Fibroblast of skin of back (primary cell): ENCODE measurements at places on chromosomes 2 and 18.

DNA sequence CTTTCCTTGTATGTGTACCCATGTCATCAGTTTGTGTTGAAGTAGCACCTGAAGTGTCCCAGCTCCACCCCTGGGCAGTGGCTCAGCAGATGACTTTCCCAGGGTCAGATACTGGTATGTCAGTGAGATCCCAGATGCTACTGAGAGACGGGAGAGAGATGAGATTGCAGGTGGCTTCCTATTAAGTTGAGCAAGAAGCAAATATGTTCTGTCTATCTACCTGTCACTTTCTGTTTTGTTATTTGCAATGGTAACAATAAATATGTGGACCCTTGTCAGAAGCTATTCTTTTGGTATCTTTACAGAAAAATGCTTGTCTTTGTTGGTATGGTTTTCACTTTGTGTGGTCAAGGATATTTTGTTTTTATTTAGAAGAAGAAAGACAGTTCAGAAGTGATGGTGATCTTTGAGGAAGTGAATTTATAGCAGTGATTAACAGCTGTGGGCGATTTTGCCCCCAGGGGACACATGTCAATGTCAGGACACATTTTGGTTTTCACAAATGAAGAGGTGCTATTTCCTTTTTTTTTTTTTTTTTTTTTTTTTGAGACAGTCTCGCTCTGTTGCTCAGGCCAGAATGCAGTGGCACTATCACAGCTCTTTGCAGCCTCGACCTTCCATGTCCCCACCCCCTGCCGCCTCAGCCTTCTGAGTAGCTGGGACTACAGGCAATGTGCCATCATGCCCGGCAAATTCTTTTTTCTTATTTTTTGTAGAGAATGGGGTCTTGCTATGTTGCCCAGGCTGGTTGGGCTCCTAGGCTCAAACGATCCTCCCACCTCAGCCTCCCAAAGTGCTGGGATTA lies 21.4 kb downstream of the MGAT5 start:
- DNase-seq = no peak

DNA sequence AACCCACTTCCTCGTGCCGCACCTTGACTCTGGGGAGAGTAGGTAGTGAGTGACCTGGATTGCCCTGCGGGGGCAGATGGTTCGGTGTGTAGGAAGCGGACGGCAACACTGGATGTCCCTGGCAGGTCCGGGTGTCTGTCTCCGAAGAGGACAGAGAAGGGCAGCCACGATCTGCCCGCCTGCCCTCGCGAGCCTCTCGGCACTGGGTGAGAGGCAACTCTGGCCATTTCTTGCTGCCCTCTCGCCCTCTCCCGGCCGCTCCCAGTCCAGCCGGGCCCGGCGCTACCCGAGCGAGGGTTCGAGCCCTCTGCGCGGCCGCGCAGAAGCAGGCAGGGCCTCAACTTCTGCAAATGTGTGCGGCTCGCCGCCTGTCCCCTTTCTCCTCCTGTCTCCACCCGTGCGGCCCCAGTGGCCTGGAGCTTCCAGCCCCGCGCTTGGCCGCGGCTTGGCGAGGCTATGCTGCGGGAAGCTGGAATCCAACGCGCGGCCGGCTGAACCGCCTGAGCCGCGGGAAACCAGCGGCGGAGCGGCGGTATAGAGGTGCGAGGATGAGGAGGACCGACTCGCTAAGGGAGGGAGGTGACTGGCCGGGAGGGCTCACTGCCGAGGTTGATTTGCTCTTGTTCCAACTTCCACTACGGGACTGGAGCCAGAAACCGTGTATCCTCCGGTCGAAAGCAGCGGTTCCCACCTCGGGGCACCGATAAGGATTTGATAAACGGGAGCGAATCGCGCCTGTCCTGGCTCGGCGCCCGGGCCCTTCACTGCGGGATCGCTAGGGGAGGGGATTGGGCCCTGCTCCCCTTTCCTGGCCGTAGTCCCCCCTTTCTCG lies 1.5 kb downstream of the EPAS1 start:
- peak; percentile 25 for DNase-seq

- DNase-seq = no peak
These were observed 225.1 kb downstream of the SH3RF3 start for GRCh38 chr2:109353806-109354745.

GRCh38 chr2:233115741-233116140 lies 55.6 kb downstream of the INPP5D start:
- DNase-seq = no peak

DNA sequence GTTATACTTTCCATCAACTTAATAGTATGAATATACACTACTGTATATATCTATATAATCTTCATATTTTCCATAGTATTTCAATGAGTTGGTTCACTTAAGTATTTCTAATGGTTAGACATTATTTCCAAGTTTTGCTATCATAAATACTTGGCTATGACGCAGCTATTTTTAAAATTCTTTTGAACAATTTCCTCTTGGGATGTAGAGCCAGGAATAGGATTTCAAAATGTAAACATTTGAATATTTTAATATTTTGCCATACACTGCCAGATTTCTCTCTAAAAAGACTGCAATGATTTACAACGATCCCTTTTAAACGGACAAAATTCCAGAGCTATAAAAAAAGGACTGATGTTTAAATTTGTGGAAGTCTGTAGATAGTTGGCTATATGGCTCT lies 95.6 kb downstream of the NUP35 start:
- DNase-seq = peak; percentile 17

DNA sequence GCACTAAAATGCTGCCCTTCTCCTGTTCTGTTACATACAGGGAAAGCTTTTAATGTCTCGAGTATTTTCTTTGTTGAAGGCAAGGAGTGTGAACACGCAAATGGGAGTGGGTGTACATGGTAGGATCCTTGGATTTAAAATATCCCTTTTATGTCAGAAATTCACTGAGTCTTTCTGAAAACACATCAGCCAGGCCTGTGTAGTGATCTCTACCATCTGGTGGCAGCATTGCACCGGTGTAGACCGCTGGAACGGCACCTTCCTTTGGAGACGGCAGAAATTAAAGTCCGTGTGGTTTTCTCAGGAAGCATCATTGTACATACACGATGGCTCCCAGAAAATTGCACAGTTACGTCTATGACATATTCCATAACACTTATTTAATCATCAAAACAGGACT lies 515.8 kb downstream of the GALR1 start:
- DNase-seq = no peak

- peak; percentile 9 for DNase-seq
These were observed 356.9 kb upstream of the SMIM21 start for GRCh38 chr18:75784390-75784789.

GRCh38 chr2:2877427-2877826 lies 500.2 kb downstream of the EIPR1 start:
- DNase-seq = no peak

DNA sequence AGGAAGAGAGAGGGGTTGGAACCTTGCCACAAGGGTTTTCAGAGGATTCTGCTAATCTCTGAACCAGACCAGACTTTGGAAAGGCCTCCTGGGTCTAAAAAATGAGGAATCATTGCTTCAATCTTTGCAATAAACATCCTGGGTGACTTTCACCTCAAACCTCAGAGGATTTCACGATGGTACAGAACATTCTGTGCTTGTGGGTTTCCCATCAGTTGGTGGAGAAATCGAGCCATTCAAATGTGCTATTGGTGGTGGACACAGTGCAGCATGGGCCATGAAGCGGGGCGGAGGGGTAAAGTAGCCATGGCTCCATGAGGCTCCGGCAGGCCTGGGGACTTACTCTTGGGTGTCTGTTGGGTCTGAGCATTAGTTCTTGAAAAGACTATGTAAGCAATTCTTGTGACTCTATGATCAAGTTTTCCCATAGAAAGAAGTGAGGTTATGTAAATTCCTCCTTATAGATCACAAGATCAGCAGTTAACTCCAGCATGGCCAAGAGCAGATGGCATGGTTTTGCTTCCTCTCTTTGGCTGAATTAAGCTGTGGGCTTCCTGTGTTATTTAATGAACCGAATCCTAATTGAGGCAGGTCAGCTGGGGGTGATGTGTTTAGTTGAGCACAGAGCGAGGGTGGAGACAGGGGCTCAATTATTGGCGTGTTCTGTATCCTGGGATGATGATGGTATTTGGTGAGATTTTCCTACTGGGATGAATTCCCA lies 1.9 kb upstream of the IL1R2 start:
- DNase-seq = no peak

DNA sequence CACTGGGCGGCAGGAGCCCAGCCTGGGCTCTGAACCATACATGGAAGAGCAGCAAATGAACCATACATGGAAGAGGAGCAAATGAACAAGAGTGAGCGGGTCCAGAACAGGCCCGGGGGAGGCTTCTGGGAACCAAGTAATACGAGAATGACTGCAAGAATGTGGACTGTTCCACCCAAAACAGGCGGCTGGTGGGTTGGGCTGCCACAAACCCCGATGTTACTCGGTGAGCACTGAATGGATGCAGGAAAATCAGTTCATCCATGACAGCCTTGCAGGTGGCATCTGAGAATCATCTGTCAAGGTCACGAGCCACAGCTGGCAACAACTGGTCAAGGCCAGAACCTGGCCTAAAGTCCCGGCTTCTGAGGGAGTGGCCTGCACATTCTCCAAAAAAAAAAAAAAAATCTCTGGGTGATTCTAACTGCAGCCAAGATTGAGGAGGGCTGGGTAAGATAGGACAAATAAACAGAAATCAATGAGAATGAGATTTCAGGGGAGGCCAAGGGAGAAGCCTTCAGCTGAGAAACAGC lies 106.1 kb downstream of the ZNF516 start:
- DNase-seq = no peak

- no peak for DNase-seq
These were observed 511.7 kb upstream of the CNTNAP5 start for GRCh38 chr2:123513351-123513750.

DNA sequence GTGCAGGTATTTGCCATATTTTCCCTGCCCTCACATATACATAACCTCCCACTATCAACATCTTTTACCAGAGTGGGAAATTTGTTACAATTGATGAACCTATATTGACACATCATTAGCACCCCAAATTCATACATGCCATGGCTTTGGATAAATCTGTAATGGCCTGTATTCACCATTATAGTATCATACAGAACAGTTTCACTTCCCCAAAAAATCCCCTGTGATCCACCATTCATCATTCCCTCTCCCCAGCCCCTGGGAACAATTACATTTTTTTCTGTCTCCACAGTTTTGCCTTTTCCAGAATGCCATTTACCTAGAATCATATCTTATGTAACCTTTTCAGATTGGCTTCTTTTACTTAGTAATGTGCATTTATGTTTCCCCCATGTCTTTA lies 494.5 kb downstream of the RNF144A start:
- no peak for DNase-seq

GRCh38 chr2:156322686-156323231 lies 9.8 kb downstream of the NR4A2 start:
- DNase-seq = no peak

DNA sequence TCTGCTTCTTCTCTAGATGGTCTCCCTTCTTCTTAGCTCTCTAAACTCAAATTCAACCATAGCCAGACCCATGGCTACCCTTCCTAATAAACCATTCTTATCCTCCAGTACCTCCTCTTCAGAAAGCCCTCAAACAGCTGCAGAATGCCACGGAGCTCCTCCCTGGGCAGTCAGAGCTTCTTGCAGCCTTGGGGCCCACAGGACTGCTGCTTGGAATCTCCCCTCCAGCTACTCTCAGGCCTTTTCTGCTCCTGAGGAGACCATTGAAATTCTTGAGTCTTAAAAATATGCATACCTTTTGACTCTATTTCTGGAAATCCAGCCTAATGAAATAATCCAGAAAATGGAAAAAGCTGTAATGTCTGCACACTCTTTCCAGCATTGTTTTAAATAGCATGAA lies 30.7 kb downstream of the EFR3B start:
- DNase-seq = no peak

- DNase-seq = peak; percentile 27
These were observed 192.2 kb upstream of the PXDN start for GRCh38 chr2:1936427-1936980.

DNA sequence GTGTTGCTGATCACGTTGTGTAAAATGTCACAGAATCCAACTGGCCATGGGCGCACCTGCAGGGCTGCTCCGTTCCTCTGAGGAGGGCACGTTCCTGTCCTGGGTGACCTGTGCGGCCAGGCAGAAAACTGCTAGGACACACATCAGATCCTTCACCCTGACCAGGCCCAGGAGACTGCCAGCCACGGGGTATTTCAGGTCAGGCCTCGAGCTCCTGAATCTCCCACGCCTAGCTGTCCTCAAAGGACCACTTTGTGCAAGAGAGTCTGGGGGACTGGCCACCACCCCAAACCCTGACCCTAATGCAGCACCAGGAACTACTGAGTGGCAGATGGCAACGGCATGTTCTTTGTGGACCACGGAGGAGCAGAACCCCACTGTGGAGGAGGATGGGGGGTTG lies 11.1 kb downstream of the PRLH start:
- DNase-seq = no peak

DNA sequence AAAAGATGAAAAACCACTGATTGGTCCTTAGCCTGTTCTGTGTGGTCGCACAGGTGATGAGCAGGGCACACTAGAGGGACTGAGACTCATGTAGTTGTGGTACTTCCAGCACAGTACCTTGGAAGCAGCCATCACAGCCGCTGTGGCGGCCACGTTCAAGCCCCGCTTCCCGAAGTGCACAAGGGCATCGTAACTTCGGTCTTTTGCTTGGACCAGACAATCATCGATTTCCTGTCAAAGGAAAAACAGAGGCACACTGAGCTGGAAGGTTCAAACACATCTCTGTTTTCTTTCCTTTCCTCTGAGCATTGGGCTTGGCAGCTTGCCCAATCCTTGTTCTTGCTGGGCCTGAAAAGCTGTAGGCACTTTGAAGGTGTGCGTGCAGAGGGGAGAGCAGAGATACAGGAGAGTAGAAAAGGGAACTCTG lies 52.6 kb downstream of the MRPL35 start:
- no peak for DNase-seq

- DNase-seq = no peak
These were observed 555.2 kb downstream of the CMPK2 start for GRCh38 chr2:6310256-6311215.

GRCh38 chr2:32941944-32942690 lies 4.6 kb upstream of the LTBP1 start:
- no peak for DNase-seq

GRCh38 chr2:163175294-163175693 lies 336.7 kb upstream of the KCNH7 start:
- DNase-seq = no peak

DNA sequence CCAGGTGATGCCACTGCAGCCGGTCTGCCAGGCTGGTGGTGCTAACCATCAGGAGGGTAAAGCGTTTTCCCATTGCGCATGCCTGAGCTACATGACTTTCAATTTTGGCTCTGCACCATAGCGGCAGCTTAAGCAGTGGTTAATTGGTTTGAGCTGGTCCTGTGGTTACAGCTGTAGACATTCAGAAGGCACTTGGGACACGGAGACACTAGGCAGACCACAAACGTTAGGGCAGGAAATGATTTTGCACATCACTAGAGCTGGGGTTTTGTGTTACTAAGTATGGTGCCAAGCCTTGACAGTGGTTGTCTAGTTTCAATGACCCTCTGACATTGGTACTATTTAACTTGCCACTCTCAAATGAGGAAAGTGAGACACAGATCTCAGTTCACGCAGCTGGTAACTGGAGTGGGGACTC lies 28.9 kb upstream of the CNOT11 start:
- peak; percentile 49 for DNase-seq

DNA sequence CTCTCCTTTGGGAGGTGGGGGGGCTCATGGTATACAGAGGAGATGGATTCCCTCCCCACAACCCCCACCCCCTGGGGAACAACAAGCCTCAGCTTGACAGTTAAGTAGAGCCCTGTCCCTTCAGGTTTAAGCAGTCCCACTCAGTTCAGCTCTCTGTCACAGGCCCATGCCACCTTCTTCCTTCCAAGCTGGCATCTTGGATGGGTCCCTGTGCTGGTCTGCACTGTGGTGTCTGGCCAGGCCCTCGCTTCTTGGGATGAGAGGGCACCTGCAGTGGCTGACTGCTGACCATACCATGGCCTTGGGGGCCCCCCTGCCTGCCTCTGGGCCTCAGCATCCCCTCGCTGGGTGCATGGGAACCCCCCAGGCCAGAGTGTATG lies 20.4 kb upstream of the GPR17 start:
- no peak for DNase-seq

GRCh38 chr2:9407363-9407811 lies 15.9 kb downstream of the ITGB1BP1 start:
- no peak for DNase-seq
